ENCODE measurements at places on chromosomes 5 and 9. TPM values are rescaled to one million over a fixed set of nuclear protein-coding genes. Genes with fewer than 3 reads are reported as not detected.

DNA sequence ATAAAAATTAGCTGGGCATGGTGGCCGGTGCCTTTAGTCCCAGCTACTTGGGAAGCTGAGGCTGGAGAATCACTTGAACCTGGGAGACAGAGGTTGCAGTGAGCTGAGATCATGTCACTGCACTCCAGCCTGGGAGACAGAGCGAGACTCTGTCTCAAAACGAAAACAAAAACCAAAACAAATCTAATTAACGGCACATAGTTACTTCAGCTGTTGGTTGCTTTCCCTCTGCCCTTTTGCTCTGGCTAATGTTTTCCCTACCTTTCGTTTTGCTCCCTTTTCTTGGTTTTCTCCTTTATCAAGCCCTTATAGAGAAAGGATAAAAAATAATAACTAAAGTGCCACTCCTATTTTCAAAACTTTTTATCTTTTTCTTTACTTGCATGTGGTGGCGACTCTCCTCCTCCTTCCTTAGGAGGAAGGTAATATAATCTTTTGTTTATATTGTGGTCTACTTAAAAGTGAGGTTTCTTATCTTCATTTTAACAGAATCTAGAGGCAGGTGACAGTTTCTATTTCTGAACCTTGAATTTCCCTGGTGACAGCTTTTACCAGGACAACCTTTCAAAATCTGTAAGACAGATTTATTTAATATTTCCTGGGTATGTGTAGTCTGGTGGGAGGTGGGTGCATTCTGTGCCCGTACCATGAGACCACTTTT is 125.4 kb downstream of the ARHGEF28 start:
- no peak overlapping the region for H3K27ac ChIP-seq
- no peak overlapping the region for H3K4me3 ChIP-seq
- H3K4me1 ChIP-seq, result peaks cover 2% of the 10 kb centered on the region
- DNase-seq, result no peak
- H3K27me3 ChIP-seq, result peaks cover 23% of the 10 kb centered on the region
- no peaks in the 10 kb centered on the region for H3K36me3 ChIP-seq

GRCh38 chr9:68715181-68715456 is 10.1 kb downstream of the PIP5K1B start:
- peaks cover 37% of the 10 kb centered on the region for H3K27me3 ChIP-seq
- no peak overlapping the region for H3K4me3 ChIP-seq
- H3K36me3 ChIP-seq, result no peaks in the 10 kb centered on the region
- no peak for DNase-seq
- H3K4me1 ChIP-seq, result no peaks in the 10 kb centered on the region

- peaks cover 22% of the 10 kb centered on the region for H3K36me3 ChIP-seq
- H3K27ac ChIP-seq, result peak overlapping the region; percentile 76
- no peak for DNase-seq
- H3K4me1 ChIP-seq, result peaks cover 32% of the 10 kb centered on the region
- no peak overlapping the region for H3K4me3 ChIP-seq
- no peaks in the 10 kb centered on the region for H3K27me3 ChIP-seq
Observed at GRCh38 chr5:113524927-113525326, 11.4 kb downstream of the YTHDC2 start.

GRCh38 chr9:14198841-14199455 is 115.0 kb downstream of the NFIB start:
- no peaks in the 10 kb centered on the region for H3K27me3 ChIP-seq
- H3K4me3 ChIP-seq, result no peak overlapping the region
- no peaks in the 10 kb centered on the region for H3K4me1 ChIP-seq
- no peaks in the 10 kb centered on the region for H3K36me3 ChIP-seq
- no peak for DNase-seq

GRCh38 chr5:142446131-142446959 is 121.5 kb upstream of the SPRY4 start:
- no peaks in the 10 kb centered on the region for H3K36me3 ChIP-seq
- H3K4me3 ChIP-seq, result no peak overlapping the region
- H3K4me1 ChIP-seq, result peaks cover 9% of the 10 kb centered on the region
- no peak for DNase-seq

DNA sequence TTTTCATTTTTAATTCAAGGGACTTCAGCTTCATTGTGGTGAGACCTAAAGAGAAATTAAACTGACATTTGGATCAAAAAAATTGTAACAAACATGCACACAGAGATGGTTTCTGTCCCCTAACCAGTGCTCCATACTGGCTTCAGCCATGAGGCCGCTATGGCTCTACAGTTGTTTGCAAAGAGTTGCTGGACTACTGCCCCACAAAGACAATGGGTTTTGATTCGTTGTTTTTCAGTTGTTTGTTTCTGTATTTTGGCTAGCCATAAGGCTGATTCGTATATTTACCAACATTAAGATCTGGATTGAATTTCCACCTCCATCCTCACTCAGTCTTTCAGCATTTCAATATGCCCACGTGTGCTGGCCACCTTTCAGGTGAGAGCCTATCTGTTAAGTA is 163.7 kb upstream of the KIF2A start:
- H3K27me3 ChIP-seq, result peaks cover 22% of the 10 kb centered on the region
- no peaks in the 10 kb centered on the region for H3K4me1 ChIP-seq
- no peaks in the 10 kb centered on the region for H3K36me3 ChIP-seq
- no peak overlapping the region for H3K4me3 ChIP-seq
- DNase-seq, result no peak

- no peak for DNase-seq
- peak overlapping the region; percentile 83 for H3K4me3 ChIP-seq
- no peaks in the 10 kb centered on the region for H3K36me3 ChIP-seq
- no peak overlapping the region for H3K27ac ChIP-seq
- H3K4me1 ChIP-seq, result peaks cover 9% of the 10 kb centered on the region
Observed at GRCh38 chr9:104765138-104765537, 1.2 kb downstream of the NIPSNAP3B start.

DNA sequence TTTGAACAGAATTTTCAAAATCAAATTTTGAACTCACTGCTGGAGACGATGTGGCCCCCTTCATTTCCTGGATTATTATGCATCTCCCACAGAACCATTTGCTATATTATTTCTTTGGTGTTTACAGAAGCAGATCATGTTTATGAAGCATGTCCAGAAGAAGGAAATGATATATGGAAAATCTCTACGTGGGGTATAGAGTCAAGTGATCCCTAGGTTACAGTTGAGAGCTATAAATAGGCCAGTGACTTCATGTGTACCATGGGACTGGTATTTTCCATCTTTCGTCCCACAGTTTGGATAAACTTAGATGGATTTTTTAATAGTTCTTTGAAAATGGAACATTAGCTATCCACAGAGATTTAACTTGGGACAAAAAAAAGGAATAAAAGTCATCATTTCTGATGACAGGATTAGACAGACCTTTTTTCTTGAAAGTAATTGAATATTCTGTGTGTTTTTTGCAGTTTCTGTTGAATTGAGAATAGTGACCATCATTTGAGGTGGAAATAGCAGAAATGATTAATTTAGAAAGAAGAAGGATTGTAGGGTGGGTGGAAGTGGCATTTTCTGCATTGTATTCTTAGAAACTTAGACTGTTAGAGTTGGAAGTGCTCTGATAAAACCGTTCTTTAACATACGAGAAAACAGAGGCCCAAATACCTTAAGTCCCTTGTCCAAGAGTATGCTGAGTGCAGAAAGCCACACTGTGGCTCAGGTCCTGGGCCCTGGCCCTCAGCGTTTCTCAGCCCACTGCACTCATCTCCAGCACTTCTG is 136.4 kb downstream of the PIP5K1B start:
- H3K27ac ChIP-seq, result no peak overlapping the region
- H3K27me3 ChIP-seq, result no peaks in the 10 kb centered on the region
- no peaks in the 10 kb centered on the region for H3K36me3 ChIP-seq

DNA sequence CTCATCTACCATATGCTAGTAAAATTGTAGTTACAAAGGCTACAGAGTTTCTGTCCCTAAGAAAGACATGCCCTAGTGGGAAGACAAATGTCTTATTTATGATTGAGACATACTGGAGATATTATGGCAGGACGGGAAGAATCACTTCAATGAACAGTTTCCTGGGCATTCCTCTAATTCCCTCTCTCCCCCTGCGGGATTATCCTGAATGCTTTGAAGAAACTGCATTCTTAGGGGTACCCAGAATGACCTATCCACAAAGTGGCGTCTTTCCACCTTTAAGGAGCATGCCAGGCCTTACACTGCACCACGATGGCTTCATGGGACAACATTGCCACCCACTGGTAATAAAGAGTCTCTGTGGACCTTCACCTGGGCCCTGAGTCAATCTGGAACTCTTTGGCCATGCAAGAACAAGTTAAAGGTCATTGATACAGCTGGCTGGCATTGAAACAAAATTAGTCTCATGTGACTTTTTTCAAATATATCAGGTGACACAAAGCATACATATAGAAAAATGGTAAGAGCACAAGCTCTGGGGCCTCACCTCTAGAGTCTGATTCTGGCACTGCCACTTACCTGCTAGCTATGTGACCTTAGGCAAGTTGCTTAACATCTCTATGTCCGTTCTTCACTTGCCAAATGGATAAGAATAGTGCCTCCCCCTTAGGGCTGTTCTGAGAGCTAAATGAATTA is 32.0 kb downstream of the ANKRD55 start:
- H3K36me3 ChIP-seq, result peaks cover 3% of the 10 kb centered on the region
- H3K4me3 ChIP-seq, result no peak overlapping the region
- no peaks in the 10 kb centered on the region for H3K27me3 ChIP-seq
- H3K27ac ChIP-seq, result no peak overlapping the region
- peak; percentile 75 for DNase-seq
- H3K4me1 ChIP-seq, result peaks cover 22% of the 10 kb centered on the region

DNA sequence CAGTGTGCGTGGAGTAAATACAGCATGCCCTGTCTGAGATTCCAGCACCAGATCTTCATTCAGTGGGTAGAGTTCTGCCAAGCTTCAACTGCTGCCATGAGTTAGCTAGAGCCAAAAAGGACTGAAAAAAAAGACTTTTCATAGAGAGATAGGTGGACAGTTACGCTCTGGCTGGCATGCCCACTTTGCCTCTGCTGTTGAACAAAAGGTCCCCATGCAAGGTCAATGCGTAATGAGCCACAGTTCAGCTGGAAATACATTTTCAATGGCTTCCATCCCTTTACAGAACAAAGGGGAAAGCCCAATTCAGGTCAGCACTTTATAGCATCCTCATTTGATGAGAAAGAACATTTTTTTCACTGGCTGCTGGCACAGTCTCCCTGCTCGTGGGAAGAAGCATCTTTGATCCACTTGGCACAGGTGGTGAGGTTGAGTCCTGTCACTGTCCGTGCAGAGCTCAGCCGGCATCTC is 86.9 kb upstream of the ERCC6L2 start:
- no peak overlapping the region for H3K4me3 ChIP-seq
- no peaks in the 10 kb centered on the region for H3K36me3 ChIP-seq
- DNase-seq, result no peak

GRCh38 chr9:81264516-81264915 is 424.8 kb downstream of the TLE1 start:
- DNase-seq, result no peak
- H3K4me3 ChIP-seq, result no peak overlapping the region
- no peaks in the 10 kb centered on the region for H3K27me3 ChIP-seq
- no peak overlapping the region for H3K27ac ChIP-seq
- no peaks in the 10 kb centered on the region for H3K4me1 ChIP-seq
- H3K36me3 ChIP-seq, result no peaks in the 10 kb centered on the region

- H3K4me3 ChIP-seq, result no peak overlapping the region
- DNase-seq, result no peak
- no peak overlapping the region for H3K27ac ChIP-seq
- no peaks in the 10 kb centered on the region for H3K36me3 ChIP-seq
Observed at GRCh38 chr5:167720676-167721260, 570.7 kb upstream of the WWC1 start.

DNA sequence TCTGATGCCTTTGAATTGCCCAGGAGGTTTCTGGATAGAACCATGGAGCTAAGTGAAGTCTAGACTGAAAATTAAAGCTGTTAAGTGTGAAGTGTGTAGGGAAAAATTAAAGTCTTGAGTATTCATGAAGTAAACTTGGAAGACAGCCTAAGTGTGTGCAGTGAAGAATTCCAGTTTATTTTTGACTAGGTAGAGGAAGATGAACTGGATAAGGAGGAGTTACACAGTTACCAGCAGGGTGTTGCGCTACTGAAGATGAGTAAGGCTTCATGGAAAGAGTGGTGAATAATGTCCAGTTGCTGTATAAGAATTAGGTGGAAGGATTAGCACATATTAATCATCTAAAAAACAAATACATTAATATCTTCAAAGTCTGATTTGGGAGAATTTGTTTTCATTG is 5.7 kb upstream of the CHD1 start:
- H3K4me1 ChIP-seq, result peaks cover 47% of the 10 kb centered on the region
- no peak overlapping the region for H3K4me3 ChIP-seq
- peaks cover 30% of the 10 kb centered on the region for H3K36me3 ChIP-seq
- peak overlapping the region; percentile 25 for H3K27ac ChIP-seq

DNA sequence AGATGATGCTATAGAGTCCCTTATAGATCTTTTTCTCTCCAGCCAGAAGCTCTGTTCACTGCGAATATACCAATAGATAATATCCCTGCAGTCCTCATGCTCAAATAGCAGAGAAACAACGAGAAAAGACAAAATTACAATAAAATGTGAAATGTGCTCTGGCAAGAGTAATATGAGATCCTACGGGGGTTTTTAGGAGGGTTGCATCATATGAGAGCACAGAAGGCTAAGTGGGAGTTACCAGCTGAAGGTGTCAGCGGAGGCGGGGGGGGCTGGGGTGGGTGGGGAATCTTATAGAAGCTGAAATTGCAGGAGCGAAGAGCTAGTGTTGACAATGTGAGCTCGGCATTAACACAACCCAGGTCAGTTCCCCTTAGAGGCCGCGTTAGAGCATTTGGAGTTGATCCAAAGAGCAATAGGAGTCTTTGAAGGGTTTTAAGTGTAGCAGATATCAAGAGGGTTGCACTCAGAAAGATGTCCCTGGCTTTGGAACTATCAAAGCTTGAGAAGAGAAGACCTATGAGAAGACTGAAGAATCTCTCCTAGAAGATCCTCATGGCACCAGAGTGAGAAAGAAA is 109.7 kb downstream of the BASP1 start:
- no peaks in the 10 kb centered on the region for H3K36me3 ChIP-seq
- no peak overlapping the region for H3K27ac ChIP-seq
- H3K27me3 ChIP-seq, result no peaks in the 10 kb centered on the region
- no peaks in the 10 kb centered on the region for H3K4me1 ChIP-seq

DNA sequence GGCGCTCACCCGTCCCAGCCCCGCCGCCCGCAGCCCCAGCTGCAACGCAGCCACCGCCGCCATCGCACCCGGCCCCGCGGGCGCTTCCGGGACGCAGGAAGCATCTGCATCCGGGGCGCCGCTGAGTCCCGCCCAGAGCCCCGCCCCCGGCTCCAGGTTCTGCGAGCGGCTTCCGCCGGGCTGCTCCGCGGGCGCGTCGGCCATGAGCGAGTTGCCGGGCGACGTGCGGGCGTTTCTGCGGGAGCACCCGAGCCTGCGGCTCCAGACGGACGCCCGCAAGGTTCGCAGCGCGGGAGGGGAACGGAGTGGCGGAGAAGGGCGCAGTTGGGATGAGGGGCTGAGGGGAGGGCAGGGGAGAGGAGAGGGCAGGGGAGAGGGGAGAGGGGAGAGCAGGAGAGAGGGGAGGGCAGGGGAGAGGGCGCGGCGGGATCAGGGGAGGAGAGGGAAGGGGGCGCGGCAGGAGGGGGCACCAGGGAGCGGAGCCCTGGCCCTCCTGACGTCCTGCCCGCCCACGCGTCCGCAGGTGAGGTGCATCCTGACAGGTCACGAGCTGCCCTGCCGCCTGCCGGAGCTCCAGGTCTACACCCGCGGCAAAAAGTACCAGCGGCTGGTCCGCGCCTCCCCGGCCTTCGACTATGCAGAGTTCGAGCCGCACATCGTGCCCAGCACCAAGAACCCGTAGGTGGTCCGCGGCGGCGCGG is at the start of the genes SURF1 and SURF2:
TSS of gene SURF1 (minus strand) at position 97 of the 701 bp plus-strand sequence. CDS start at position 63, 34 bp downstream.
TSS of gene SURF2 (plus strand) at position 160 of the 701 bp plus-strand sequence. CDS start at position 203, 43 bp downstream.
- H3K36me3 ChIP-seq, result peaks cover 32% of the 10 kb centered on the region
- H3K4me1 ChIP-seq, result peaks cover 50% of the 10 kb centered on the region
- H3K4me3 ChIP-seq, result peak within 1 kb of the TSS; percentile 85
- peak; percentile 92 for DNase-seq
- H3K27ac ChIP-seq, result peak within 1 kb of the TSS; percentile 88

Gene PCDHGA4
- total RNA-seq, result not detected

Gene CSF1R
- 0.08 TPM for total RNA-seq

Gene FOXD4L4
- total RNA-seq, result 0.37 TPM

Gene CCL28
- 15.1 TPM for total RNA-seq

Gene PCAT7
- not detected for total RNA-seq

Gene PCDHB10
- total RNA-seq, result not detected
